GF-D8 (cell line): ENCODE measurements at places on chromosomes 1 and 21.
A peak's percentile ranks its signal among the peaks of the same experiment; 100 is the strongest.

DNA sequence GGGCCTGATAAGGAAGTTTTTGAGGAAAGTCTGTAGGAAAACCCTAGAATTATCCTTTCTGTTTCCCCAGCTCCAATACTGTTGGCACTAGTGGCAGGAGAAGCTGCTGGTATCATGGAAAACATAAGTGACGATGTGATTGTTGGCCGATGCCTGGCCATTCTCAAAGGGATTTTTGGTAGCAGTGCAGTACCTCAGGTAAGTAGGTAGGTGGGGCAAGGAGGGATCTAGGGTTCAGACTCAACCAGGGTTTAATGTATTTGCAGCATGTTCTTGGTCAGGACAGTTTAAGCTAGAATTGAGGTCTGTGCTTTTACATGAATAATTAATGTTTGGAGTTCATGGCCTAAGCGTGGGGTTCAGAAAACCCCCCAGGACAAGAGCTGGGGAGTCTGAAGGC lies 62.1 kb downstream of the KDM1A start:
- DNase-seq = no peak

DNA sequence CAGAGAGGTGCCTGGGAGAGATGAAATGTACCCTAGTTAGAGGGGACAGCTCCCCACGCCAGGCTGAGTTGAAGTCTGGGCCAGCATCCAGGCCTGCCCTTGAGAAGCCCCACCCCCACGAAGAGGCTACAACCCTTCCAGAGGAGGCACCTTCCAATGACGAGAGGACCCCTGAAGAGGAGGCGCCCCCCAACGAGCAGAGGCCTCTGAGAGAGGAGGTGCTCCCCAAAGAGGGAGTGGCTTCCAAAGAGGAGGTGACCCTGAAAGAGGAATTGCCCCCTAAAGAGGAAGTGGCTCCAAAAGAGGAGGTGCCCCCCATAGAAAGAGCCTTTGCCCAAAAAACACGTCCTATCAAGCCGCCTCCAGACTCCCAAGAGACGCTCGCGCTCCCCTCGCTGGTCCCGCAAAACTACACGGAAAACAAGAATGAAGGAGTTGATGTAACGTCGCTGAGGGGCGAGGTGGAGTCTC lies 3.1 kb downstream of the EVA1B start:
- no peak for DNase-seq

DNA sequence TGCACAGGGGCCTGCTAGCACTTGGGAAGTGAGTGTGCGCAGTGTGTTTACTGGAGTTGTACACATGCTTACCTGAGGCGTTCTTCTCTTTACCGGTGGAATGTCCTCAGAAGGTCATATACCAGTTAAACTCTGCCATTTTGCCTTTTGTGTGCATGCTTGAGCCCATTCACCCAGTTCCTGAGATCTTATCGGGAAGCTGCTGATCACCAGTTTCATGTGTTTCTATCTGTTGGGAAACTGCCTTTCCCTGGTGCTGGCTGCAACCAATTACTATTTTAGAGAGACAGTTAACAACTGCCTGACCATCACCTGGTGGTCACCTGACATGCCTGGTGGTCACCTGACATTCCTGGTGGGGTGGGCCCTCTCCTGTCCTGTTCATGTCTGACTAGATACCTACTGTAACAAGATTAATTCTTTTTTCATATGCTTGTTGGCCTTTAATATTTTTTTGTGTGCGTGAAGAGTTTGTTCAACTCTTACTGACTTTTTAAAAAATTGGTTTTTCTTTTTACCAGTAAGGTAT lies 137.0 kb downstream of the RASAL2 start:
- DNase-seq = no peak

GRCh38 chr1:4344065-4344732 lies 310.2 kb upstream of the AJAP1 start:
- peak; percentile 49 for DNase-seq

DNA sequence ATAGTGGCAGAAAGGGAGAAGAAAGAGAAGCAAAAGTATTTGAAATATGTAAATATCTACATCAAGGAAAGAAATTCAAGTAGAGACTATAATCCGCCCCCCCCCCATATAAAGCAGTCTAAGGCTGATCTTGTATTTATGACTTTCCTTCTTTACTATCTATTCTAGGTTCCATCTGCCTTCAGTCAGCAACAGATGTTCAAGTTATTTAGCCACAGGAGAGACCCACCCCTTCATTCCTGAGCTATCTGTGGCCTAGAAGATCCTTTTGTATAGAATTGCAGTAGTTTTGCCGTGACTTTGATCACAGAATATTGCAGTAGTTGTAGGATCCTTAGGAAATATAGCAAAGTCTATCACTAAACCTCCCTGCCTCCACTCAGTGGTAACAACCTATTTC lies 10.7 kb upstream of the BSDC1 start:
- DNase-seq = no peak

- no peak for DNase-seq
These were observed 68.3 kb upstream of the NEK7 start for GRCh38 chr1:198088360-198089071.

- no peak for DNase-seq
These were observed 371.8 kb downstream of the NPHP4 start for GRCh38 chr1:5620418-5620817.

DNA sequence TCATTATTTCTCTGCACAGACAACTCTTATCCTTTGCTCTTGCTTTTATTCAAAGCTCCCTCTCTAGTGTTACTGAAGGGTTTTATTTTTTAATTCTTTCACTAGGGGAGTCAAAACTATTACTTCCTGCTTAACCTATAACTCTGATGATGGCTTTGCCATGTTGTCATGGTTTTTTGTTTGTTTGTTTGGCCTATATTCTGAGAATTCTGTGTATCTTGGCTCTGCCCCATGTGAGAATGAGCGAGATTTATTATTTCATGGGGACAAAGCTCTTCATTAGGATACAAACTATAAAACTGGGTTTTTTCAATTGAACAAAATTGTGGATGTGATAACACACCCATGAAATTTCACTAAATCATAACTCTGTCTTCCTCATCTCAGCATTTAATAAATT lies 190.5 kb upstream of the C1orf105 start:
- no peak for DNase-seq

- DNase-seq = no peak
These were observed 31.7 kb downstream of the CNST start for GRCh38 chr1:246597971-246598370.

DNA sequence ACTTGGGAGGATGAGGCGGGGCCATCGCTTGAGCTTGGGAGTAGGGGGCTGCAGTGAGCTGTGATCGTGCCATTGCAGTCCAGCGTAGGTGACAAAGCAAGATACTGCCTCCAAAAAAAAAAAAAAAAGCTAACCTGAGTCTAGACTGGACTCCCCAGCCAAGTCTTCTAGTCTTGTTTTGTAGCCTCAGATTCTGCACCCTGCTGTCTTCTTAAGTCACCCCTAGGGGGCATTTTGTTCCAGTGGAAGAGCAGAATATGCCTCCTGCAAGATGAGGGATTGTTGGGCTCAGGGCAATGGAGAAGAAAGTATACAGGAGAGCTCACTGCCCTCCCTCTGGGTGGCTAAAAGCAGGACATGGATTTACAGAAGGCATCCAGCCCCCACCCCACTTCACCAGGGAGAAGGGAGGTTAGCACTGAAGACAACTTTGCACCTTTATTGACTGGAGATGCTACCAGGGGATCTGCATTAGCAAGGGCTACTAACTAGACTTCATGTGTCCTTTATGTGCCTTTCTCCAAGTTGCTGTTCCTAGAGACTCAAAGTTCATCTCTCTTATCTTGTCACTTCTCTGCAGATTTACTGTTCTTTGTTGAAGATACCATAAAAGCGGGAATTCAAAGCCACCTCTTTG lies 15.3 kb upstream of the RNF187 start:
- DNase-seq = peak; percentile 50

- DNase-seq = no peak
These were observed 37.7 kb upstream of the COL6A1 start for GRCh38 chr21:45943630-45944540.

- DNase-seq = no peak
These were observed 49.3 kb upstream of the PSEN2 start for GRCh38 chr1:226820941-226821718.

- peak; percentile 49 for DNase-seq
These were observed 32.0 kb downstream of the MAP7D1 start for GRCh38 chr1:36187800-36188593.

- DNase-seq = no peak
These were observed 11.7 kb downstream of the TNFSF18 start for GRCh38 chr1:173038875-173039554.

DNA sequence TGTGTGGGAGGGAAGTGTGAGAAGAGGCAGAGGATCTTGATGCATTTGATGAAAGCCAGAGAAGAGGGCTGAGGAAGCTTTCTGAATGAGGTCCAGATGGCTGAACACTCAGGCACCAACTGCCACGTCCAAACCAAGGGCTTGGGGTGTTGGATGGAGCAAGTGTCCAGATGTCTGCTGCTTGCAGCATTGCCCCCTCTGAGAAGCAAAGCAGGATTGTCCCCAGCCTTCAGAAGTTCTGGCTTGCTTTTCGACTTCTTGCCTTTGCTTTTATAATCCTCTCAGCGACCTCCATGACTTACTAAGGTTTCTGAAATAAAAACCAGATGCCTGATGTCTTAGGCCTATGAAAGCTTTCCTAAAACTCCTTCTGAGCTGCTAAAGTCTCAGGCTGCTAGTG lies 182.5 kb downstream of the HUNK start:
- DNase-seq = no peak

DNA sequence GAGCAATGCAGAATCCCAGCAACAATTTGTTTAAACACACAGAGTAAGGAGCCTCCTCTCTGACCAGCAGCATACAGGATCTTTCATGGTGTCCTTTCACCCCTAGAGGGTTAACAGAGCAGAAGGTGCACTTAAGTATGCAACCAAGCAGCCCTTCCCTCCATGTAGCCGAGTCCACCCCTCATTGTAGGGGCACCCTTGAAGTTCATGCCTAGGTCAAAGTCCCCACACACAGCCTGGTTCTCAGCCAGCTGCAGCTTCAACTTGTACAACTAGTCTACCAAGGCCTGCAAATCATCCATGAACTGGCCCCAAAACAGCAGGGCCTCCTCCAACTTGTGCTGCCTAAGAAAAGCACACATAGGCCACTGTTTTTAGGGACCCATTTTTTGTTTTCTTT lies 7.0 kb upstream of the BMP8B start:
- no peak for DNase-seq

DNA sequence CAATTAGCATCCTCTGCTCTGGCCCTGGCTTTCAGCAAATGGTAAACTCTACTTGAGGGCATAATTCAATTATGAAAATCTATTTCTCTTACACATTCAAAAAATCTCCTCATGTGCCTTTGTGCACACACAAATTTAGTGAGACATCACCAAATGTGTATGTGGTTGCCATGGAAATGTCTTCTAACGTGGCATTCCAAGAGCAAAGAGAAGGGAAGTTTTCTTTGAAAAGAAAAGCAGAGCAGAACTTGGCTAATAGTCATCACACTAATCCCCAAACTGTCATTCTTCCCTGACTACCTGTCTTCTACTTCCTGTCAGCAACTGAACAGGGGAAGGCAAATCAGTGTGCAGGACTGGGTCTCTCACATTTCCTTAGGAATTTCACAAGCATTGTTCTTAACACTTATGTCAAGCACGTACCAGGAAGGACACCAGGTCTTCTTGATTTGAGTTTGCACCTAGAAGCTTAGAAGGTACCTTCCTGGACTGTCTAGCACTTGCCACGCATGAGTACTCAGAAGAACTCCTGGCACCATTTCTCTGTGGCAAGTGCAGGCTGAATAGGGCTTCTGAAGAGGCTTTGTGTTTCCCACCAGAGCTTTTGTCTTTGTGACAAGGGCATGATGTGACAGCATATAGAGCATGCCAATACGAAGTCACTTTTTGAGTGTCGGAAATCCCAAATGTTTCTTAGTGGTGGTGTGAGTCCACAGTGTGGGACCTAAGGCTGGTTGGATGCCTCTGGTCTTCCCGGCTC lies 32.3 kb downstream of the MAN1C1 start:
- DNase-seq = no peak

DNA sequence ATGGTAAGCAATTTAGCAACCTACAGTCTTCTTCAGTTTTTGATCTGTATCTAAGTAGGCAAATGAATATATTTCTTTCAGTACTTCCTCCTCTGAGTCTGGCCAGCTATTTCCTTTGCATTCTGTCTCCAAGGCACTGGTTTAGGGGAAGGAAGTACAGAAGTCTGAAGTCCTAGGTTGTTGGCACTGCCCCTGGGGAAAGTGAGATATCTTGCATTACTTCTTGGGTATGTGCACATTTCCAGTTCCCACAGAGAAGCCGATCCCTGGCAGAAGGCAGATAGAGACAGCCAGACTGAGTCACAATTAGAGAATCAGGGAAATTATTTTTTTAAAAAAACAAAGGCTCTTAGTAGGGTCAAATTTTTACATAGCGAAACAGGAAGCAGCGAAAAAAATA lies 98.8 kb downstream of the RASAL2 start:
- peak; percentile 51 for DNase-seq

- peak; percentile 28 for DNase-seq
These were observed 13.8 kb upstream of the NASP start for GRCh38 chr1:45569962-45570581.

- no peak for DNase-seq
These were observed 142.1 kb upstream of the COL11A1 start for GRCh38 chr1:103250441-103250861.

GRCh38 chr1:208917281-208917680 lies 666.2 kb upstream of the CAMK1G start:
- DNase-seq = no peak

- DNase-seq = no peak
These were observed 330.2 kb downstream of the RRAGC start for GRCh38 chr1:38529391-38529790.

GRCh38 chr1:211527006-211527405 lies 35.0 kb upstream of the RD3 start:
- DNase-seq = no peak

GRCh38 chr21:29450058-29450457 lies 151.3 kb downstream of the BACH1 start:
- no peak for DNase-seq
